ENCODE measurements at places on chromosomes 5 and 9.

GRCh38 chr9:129253803-129254381, 75.8 kb upstream of the IER5L start:
- no peak for DNase-seq

- DNase-seq, result no peak
Observed at GRCh38 chr5:61245936-61246335, 83.7 kb upstream of the SMIM15 start.

DNA sequence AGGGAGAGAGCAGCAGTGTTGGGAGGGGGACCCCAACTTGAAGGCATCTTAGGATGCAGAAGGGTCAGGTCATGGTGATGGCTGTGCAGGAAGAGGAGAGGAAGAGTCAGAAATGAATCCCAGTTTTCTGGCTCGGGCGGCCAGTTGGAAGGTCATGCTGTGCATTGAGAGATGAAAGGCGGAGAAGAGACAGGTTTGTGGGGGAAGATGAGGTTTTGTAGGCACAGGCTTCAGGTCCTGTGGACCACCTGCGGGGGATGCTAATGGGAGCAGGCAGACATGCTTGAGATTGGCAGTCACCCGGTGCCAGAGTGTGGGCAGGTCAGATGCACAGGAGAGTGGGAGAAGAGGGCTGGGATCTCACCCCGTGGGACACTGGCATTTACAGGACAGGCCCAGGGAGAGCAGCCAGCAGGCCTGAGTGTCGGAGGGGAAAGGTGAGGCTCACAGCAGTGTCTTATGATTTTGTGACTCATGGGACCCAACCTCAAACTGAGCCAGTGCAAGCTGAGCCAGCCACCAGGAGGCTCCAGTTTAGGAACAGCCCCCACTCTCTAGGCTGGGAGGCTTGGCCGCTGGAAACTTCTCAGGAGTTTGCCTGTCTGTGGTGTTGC, 17.5 kb downstream of the STXBP1 start:
- DNase-seq, result no peak

DNA sequence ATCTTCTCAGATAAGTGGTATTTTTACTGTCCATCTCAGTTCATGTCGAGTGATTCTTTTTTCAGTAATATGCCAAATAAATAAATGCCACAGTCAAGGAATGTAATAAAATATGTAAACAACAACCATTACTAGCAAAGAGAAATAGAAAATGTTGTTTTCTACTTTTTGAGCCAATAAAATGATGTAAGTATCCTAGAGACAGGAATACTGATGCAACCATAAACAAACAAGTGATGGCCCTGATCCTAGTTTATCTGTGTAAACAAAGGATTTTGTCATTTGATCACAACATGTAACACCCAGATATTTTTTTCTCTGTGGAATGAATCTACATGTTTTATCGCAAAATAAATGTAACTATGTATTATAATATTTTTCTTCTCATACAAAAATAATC, 1852.8 kb downstream of the EFNA5 start:
- DNase-seq, result no peak

- peak; percentile 52 for DNase-seq
Observed at GRCh38 chr9:87149799-87150198, 202.5 kb upstream of the GAS1 start.

Measured in fibroblast of skin of left quadriceps (primary cell).